ENCODE measurements at places on chromosomes 4 and X.

- DNase-seq = no peak
These were observed 53.9 kb upstream of the ZNF157 start for GRCh38 chrX:47316276-47317025.

- no peak for DNase-seq
These were observed 756.7 kb upstream of the SLIT2 start for GRCh38 chr4:19494961-19495360.

DNA sequence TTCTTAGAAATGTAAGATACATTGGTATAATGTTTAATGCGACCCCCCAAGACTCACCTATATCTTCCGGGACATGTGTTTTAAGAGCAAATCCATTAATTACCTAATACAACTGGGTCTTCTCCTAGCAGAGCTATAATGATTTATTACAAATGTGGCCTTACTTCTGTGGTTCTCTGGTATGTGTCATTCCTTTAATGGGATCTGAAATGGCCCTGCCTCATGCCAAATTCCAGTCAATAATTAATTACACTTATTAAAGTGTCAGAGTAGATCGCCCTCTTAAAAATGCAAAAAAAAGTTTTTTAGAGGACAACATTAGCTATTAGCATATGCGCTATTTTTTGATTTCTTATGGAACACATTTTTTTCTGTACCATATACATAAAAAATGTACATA, 17.0 kb downstream of the HPSE start:
- no peak for DNase-seq

- DNase-seq = no peak
These were observed 10.5 kb downstream of the PRKG2 start for GRCh38 chr4:81204571-81204970.

DNA sequence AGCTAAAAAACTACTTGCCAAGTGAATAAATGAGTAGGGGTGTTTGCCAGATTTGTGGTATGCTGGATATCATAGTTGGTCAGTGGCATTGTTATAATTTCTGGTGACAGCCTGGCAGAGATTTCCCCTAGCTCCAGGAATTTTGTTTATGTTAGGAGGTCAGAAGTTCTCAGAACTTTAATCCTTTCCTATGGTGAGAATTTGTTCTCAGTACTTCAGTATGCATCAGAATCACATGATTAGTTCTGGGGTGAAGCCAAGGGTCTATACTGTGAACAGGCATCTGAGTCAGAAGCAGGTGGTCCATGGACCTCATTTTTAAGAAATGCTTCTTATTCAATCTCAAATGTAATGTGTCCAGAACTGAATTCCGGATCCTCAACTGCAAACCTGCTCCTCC, 10.5 kb downstream of the RASSF6 start:
- DNase-seq = no peak

All from T1000 (cell line).